ENCODE measurements at places on chromosomes 4 and X.

DNA sequence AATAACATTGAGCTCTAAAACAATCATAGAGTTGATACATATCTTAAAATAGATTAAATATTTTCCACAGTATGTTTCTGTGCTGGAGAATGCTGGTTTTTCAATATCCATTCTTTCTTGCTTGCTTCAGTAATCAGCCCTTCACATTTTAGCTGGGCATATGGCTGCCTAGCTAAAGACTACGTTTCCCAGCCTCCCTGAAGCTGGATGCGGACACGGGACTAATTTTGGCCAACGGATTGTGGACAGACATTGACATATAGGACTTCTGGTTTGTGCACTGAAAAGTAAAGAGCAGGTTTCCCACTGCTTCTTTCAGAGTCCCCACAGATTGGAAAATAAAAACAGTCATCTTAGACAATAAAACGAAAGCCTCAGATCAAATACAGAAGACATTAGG, 97.3 kb downstream of the COL25A1 start:
- DNase-seq, result no peak

DNA sequence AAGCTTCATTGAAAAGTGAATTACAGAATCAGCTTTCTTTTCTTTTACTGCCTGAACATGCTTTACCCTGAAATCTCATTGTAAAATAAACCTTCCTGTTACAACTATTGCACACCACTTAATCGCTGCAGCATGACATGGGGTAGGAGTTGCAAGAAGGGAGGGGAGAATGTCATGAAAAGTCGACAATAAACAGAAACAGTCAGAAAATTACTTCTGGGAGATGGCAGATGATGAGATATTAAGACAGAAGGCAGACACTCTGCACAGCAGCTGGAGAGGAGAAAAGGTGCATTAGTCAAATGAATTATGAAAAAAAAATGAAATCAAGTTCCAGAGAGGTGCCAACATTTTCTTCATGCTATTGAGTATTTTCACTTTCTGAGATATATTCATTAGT, 287.7 kb downstream of the PCDH7 start:
- no peak for DNase-seq

DNA sequence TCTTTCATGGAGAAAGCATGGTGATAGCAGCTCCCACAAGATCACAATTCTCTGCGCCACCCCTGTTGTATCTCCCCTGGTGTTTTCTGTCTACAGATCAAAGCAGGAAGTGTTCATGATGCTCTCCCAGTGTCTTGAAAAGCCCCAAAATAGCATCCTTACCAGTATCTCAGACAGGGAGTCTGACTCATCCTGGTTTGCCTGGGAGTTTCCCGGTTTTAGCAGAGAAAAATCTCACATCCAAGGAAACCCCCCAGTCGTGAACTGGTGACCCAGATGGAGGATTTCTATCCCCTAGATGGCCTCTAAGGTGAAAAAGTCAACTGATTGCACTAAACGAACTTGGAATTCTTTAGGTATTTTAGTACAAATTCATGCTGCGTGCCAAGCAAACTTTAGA, 64.3 kb upstream of the NR0B1 start:
- no peak for DNase-seq

- no peak for DNase-seq
Observed at GRCh38 chrX:11427453-11428071, 134.3 kb downstream of the AMELX start.

GRCh38 chr4:71680706-71681105, 103.2 kb downstream of the GC start:
- DNase-seq, result no peak

GRCh38 chrX:2566055-2566454, 65.3 kb upstream of the DHRSX start:
- DNase-seq, result no peak

- DNase-seq, result no peak
Observed at GRCh38 chr4:31784558-31784957, 1064.4 kb downstream of the PCDH7 start.

- no peak for DNase-seq
Observed at GRCh38 chrX:55201930-55202579, 18.1 kb upstream of the PAGE5 start.

- no peak for DNase-seq
Observed at GRCh38 chr4:26130173-26130572, 190.6 kb upstream of the RBPJ start.

DNA sequence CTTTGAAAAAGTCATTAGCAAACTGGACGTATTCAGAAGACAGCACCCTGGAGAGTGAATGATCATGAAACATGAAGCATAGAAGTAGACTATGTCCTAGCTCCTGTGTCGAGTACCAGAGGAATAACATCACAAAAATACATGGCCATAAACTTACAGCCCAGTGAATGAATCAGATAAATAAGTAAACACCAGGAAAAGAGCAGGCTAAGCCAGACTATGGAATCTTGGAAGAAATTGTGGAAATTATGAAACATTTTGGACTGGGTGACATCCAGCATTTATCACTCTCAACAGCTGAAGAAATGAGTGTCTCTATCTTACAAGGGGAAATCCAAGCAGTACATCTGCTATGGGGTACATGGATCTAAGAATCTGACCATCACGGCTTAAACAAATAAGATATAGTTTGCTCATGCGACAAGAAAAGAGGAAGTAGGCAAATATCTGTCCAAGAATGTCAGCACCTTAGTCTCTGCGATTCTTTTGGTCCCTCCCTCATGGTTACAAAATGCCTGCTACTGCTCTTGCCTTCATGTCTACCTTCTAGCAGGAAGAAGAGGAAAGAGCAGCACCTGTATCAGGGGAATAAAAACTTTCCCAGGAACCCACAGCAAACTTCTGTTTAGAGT, 481.5 kb downstream of the BCOR start:
- DNase-seq, result no peak

- no peak for DNase-seq
Observed at GRCh38 chrX:72029483-72030411, 102.0 kb downstream of the RTL5 start.

DNA sequence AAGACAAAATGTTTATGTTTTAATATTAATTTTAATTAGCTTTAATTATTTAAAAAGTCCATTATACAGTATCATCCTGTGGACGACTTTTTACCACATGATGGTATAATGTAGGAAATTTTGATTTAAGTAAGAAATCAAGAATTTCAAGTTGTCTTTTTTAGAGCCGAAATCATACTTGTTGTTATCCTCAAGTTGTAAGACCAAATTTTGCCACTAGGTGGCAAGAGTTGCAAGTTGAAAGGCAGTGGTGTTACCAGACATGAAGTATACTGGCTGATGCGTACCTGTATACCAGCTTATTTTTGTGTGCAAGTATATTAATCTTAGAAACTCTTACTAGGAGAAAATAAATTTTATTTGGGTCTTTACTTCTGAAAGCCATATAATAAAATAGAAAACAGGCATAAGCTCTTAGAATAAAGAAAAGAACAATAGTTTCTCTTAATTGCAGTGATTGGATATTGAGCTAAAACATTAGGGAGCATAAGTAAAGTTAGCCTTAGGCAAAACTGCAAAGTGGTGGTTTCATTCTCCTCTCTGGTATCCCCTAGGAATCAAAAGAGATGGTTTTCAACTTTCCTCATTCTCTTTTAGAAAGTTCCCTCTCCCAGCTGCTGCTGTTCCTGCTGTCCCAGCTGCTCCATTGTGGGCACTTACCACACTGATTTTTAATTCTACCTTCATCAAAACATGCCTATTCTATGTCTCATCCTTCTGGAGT, 118.0 kb upstream of the WDFY3 start:
- peak; percentile 42 for DNase-seq

GRCh38 chr4:26120098-26120825, 200.6 kb upstream of the RBPJ start:
- DNase-seq, result peak; percentile 68

DNA sequence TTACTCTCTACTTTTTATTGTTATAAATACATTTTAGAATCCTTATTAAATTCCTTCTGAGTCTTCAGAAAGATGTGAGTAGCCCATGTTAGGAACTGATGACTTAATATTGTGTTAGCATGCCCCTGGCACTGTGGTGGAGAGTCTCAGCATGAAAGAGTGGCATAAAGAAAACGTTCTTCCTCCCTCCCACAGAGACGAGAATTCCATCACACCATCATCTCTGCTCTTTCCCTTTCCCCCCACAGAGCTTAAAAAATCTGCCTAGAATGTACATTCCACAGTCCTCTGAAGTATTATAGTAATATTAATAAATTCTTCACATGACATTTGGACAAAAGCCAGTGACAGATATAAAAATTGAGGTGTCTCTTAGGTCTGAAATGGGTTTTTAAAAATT, 117.8 kb upstream of the DKK2 start:
- no peak for DNase-seq

DNA sequence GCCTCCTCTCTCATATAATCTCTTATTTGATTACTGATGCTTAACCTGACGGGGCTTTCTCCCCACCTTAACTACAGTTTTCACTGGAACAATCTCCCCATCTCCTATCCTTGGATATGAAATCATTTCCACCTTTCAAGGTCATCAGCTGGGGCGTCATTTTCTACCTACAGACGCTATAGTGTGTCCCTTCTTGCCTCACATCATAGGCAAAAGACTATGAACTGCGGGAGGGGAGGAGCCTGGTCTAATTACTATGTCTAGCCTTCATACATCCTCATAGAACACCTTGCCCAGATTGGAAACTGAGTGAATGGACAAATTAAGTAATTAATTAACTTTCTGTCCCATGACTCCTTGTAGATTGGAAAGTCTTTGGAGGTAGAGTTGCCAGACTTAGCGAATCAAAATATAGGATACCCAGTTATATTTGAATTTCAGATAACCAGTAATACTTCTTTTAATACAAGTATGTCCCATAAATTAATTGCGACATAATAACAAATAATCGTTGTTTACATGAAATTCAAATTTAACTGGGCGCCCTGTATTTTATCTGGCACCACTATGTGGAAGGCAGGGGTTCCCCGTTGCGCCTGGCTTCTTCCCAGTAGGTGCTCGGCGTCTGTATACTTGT, 752 bp upstream of the ATP6AP2 start:
- peak; percentile 55 for DNase-seq

GRCh38 chr4:153486281-153487151, 20.4 kb downstream of the TMEM131L start:
- no peak for DNase-seq

DNA sequence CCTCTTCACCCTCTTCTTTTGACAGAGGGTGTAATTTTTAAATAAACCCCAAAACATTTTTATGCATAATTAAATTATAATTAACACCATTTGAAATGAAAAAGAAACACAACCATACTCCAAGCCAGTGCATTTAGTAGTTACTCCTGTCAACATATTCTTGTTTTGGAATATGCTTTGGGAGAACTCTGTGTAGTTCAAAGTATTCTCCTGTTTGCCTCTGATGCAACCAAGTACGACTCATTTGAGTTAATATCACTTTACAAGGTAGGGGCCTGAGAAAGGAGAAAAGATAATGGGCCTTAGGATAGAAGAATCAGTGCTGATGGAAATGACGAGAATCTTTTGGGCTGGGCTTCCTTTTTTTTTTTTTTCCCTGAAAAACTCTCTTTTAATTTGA, 2.7 kb downstream of the PTPN13 start:
- DNase-seq, result no peak

GRCh38 chrX:53249408-53250042, 24.5 kb upstream of the KDM5C start:
- DNase-seq, result no peak

- DNase-seq, result no peak
Observed at GRCh38 chr4:70749313-70749712, 27.5 kb downstream of the RUFY3 start.

Data from NCI-H510A treated with DMSO at 0.1 percent for 48 hours (cell line).